ENCODE measurements at places on chromosomes 2 and 18.

- DNase-seq: no peak
Observed at GRCh38 chr2:44566059-44566458, 204.3 kb downstream of the CAMKMT start.

DNA sequence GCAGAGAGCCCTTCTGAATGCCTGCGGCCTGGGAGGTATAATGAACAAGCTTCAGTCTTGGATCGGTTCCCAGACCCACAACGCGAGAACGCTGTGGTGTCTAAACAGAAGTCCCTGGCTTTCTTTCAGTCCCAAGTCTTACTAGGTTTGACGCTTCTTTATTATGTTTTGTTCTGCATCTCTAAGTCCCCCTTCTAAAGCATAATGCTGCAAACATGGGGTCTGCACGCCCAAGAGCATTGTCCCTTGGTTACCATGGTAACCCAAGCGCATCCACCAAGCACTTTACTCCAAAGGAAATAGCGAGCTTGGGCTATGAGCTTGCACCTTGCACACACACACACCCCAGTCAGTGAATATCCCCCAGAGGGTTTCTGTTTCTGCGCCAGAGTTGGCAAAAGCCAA is 193.7 kb downstream of the INO80D start:
- no peak for DNase-seq

GRCh38 chr2:102191501-102191900 is 4.7 kb downstream of the IL1RL2 start:
- no peak for DNase-seq

DNA sequence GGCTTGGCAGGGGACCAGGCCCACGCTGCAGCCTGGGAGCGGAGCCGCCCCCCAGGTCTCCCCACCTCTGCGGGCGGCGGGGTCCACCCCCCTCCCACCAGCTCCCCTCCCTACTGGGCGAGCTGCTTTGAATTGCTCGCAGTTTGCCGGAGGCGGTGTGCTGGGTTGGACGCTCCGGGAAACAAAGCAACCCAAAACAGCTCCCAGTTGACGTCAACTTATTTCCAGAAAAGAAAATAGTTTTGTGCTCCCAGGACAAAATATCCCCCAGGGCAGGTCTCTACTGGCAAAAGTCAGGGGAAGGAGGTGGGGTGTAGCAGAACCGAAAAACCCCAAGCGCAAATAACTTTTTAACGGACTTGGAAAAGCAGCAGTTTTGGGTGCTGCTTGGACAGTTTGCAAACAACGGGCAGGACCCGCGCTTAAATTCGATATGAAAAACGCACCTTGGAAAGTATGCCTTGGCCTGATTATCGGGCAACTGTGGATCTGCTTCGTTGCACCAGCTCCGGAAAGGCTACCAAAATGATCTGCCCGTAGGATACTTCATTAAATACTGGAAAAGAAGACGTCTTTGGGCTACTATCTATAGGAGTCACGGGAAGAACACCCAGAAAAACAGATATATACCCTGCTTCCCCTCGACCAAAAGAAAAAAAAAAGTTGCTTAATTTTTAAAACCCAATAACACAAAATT is 2.8 kb upstream of the KCTD1 start:
- DNase-seq: no peak

GRCh38 chr2:15748736-15749323 is 157.2 kb downstream of the DDX1 start:
- DNase-seq: no peak

DNA sequence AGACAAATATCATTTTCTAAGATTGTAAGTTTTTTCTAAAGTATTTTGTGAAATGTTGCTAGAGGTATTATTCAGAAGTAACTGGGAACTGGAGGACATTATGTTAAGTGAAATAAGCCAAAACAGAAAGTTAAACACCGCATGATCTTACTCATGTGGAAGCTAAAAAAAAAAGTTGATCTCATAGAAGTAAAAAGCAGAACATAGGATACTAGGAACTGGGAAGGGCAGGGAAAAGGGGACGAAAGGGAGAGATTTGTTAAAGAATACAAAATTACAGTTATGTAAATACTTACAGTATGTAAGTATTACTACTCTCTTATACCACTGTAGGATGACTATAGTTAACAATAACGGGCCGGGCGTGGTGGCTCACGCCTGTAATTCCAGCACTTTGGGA is 46.7 kb upstream of the CDKL4 start:
- no peak for DNase-seq

GRCh38 chr2:106160786-106161261 is 33.3 kb downstream of the UXS1 start:
- no peak for DNase-seq

DNA sequence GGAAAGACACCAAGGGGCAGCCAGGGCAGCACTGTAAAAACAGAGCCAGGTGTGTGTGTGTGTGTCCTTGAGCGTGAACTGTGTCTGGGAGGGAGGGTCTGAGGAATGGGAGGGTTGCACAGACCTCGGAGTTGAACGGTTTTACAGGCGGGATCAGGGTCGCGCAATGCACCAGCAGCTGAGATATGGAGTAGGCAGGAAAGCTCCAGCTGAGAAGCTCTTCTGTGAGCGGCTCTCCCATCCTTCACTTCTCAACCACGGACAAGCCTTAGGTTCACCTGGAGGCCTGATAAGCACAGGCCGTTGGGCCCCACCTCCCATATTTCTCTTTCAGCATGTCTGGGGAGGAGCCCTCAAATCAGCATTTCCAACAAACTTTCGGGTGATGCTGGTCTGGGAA is 12.1 kb downstream of the SERTAD2 start:
- no peak for DNase-seq

- DNase-seq: no peak
Observed at GRCh38 chr2:240872317-240873097, 3.9 kb downstream of the AGXT start.

GRCh38 chr18:45686891-45687611 is 36.9 kb upstream of the SLC14A1 start:
- no peak for DNase-seq
